Omental fat pad (tissue), 4 donors: ENCODE measurements at places on chromosomes 2 and 18. TPM values are rescaled to one million over a fixed set of nuclear protein-coding genes. Genes with fewer than 3 reads are reported as not detected.

The SCN7A gene
- 1.3 TPM for total RNA-seq

The RGPD4 gene
- not detected for total RNA-seq

The SPEG gene
- total RNA-seq, result 21.5 TPM

The LYPD1 gene
- total RNA-seq, result not detected

The AQP12B gene
- not detected for total RNA-seq

The RNU2-63P gene
- total RNA-seq, result not detected

The SOX11 gene
- not detected for total RNA-seq

The TUBA4B gene
- total RNA-seq, result not detected

The BUB1 gene
- 3.7 TPM for total RNA-seq

The DLX1 gene
- total RNA-seq, result not detected

The DSG3 gene
- total RNA-seq, result not detected

The STPG4 gene
- 1.2 TPM for total RNA-seq

The ZSWIM2 gene
- total RNA-seq, result 1.0 TPM

The ALK gene
- 0.44 TPM for total RNA-seq

The RTP5 gene
- total RNA-seq, result not detected

The CDK5R2 gene
- total RNA-seq, result not detected

The UGT1A8 gene
- total RNA-seq, result not detected

The FBLN7 gene
- 7.9 TPM for total RNA-seq

The TNFAIP6 gene
- total RNA-seq, result 15.4 TPM

The IL1F10 gene
- total RNA-seq, result not detected

The IL36RN gene
- total RNA-seq, result not detected

The WNT10A gene
- 2.3 TPM for total RNA-seq

The MC4R gene
- total RNA-seq, result 0.28 TPM

The C2orf80 gene
- total RNA-seq, result not detected

The FAP gene
- total RNA-seq, result 20.5 TPM

The KCNK3 gene
- 7.7 TPM for total RNA-seq

The GBX2 gene
- total RNA-seq, result not detected

The CYBRD1 gene
- 296 TPM for total RNA-seq

The CCDC150 gene
- 1.4 TPM for total RNA-seq

The CCL20 gene
- total RNA-seq, result not detected

The RUFY4 gene
- total RNA-seq, result 0.60 TPM

The ZNF521 gene
- total RNA-seq, result 79.9 TPM

The DNPEP gene
- 58.4 TPM for total RNA-seq

The NOL4 gene
- not detected for total RNA-seq

The ZAP70 gene
- 4.1 TPM for total RNA-seq

The COPS7B gene
- 13.8 TPM for total RNA-seq

The NT5DC4 gene
- total RNA-seq, result not detected

The C2orf66 gene
- total RNA-seq, result not detected

The HOXD13 gene
- not detected for total RNA-seq

The MDH1B gene
- 0.63 TPM for total RNA-seq
